Stimulated activated CD8-positive, alpha-beta memory T cell treated with anti-CD3 and anti-CD28 coated beads, Interleukin-15, amount 100 ng/mL, for 24 hours (primary cell): ENCODE measurements at places on chromosomes 4 and X.
A peak's percentile ranks its signal among the peaks of the same experiment; 100 is the strongest.

DNA sequence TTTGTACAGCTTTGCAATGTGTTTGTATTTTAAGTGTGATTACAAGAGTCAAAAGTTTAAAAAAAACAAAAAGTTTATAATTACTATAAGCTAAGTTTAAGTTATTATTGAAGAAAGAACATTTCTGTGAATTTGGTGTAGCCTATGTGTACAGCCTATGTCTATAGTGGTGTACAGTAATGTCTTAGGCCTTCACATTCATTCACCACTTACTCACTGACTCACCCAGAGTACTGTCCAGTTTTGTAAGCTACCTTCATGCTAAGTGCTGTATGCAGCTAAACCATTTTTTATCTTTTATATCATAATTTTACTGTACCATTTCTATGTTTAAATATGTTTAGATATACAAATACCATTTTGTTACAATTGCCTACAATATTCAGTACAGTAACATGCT, 182.3 kb downstream of the RPA4 start:
- DNase-seq, result no peak

DNA sequence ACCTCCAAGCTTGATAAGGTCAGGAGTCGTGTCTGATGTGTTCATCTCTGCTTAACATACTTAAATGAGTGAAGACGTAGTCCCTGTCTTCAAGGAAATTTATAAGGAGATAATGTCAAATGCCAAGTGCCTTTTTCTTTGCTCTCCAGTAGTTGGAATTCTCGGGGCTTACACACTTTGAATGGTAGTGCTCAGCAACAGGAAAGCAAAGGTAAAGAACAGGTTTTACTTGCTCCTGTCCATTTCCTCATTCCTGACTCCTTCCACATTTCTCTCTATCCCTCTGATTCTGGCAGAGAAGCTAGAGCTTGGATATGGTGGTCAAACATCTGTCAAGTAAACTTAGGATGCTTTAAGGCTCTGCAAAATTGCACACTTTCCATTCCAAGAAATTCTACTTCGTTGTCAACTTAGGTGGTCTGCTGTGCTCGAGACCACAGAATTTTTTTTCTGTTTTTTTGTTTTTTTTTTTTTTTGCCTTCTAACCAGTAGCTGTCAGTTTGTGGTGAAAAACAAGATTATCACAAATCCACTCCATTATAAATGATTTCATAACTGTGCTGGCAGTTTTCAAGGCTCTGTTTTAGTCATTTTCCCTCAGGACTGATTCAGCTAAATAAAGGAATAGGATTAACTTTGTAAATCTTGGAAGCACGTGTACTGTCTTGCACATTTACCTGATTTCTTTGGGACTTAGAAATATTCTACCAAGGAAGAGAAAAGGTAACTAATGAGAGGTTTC, 180.8 kb upstream of the ANXA3 start:
- DNase-seq, result no peak

- DNase-seq, result no peak
Measured at GRCh38 chr4:142563682-142564291, 282.3 kb downstream of the INPP4B start.

DNA sequence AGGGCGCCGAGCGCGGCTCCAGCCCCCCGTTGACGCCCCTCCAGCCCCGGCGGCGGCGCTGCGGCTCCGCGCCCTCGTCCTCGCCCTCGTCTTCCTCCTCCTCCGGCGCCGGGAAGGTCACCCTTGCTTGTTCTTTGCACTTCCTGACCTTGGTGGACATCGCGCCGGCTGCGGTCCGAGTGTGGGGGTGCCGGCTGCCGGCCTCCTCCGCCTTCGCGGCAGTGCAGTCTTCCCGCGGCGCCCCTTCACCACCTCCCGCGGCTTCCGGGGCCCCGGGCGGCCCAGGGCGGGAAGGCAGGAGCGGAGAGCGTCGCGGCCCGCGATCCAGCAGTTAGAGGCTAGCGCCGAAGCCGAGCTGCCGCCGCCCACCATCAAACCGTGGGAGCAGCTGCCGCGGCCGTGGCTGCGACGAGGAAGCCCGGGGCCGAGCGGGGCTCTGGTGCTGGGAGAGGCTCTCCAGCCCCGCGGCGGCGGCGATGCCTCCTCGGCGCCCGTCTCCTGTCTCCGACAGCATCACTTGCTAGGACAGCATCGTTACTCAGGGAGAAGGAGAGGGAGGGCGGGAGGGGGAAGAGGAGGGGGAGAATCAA, at the start of gene TRPC3:
Gene TRPC3, minus strand, starts transcription at position 540 of the 590 bp plus-strand sequence. Its CDS starts 380 bp downstream, at position 160.
- DNase-seq, result peak; percentile 7

DNA sequence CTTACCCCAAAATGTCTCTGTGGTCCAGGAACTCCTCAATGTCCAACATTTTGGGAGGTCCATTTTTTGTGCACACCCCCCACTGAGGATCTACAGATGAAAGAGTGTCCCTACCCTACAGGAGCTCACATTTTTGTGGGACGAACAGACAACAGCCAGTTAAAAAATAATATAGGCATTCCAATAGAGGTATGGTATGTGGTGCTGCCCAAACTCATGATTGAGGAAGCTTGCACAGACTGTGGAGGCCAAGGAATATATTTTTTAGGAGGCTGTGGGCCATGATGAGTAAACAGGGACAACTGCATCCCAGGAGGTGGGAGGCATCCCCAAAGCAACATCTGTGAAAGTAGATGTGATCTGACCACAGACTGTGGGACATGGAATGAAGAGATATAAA, 181.0 kb upstream of the HCCS start:
- no peak for DNase-seq

GRCh38 chrX:100606753-100607152, 22.0 kb downstream of the TNMD start:
- DNase-seq, result no peak

- DNase-seq, result no peak
Measured at GRCh38 chr4:83599183-83599582, 63.3 kb downstream of the GPAT3 start.

DNA sequence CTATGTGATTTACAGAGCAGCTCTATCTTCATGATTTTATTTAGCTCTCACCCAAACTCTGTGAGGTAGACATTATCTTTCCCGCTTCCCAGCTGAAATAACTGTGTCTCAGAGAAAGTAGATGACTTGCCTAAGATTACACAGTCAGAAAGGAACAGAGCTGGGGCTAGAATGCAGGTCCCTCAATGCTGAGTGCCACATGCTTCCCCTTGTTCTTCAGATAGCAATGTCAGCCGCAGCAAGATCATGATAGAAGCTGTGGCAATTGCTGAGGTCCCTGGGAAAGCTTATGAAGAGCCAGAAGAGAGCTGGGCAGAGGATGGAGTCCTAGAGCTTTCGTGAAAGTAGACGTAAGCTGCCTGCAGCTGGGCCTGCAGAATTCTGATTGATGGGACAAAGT, 11.1 kb upstream of the GABRE start:
- no peak for DNase-seq

GRCh38 chr4:36189511-36190226, 54.6 kb downstream of the ARAP2 start:
- no peak for DNase-seq

- DNase-seq, result no peak
Measured at GRCh38 chrX:18725310-18725943, 18.0 kb downstream of the PPEF1 start.

DNA sequence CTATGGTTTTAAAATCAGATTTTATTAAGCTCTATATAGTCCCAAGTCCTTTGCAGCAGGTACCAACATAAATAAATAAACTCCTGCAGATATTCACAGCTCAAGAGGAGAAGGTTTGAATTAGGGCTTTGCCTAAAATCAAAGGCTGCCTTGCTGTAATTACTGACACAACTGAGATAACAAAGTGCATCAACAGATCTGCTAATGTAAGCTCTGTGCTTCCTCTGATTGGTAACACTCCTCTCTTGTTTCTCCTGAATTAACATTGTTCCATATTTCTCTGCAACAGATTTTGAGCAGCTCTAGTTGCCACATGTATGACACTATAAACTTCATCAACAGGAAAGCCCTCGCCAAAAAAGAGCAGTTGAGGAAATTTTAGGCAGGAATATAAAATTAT, 193.6 kb downstream of the SLC39A8 start:
- DNase-seq, result no peak

GRCh38 chr4:168708108-168708507, 211.3 kb downstream of the PALLD start:
- DNase-seq, result no peak

GRCh38 chrX:113389846-113390245, 549.2 kb upstream of the AMOT start:
- DNase-seq, result no peak

DNA sequence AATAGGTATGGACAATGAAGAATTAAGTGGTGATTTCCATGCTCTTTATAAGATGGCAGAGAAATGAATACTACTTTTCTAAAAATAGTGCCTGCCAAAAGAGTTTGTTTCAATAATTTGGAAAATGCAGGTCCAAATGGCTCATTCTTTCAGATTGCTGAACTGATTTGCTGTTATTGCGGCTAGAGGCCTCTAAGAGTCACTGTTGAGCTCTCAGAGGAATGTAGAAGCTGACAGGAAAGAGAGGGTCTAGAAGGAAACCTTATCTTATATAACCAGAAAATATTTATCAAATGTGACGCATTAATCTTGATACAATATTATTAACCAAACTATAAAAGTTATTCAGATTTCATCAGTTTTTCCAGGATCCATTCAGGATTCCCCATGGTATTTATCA, 65.7 kb upstream of the PAGE1 start:
- DNase-seq, result no peak

DNA sequence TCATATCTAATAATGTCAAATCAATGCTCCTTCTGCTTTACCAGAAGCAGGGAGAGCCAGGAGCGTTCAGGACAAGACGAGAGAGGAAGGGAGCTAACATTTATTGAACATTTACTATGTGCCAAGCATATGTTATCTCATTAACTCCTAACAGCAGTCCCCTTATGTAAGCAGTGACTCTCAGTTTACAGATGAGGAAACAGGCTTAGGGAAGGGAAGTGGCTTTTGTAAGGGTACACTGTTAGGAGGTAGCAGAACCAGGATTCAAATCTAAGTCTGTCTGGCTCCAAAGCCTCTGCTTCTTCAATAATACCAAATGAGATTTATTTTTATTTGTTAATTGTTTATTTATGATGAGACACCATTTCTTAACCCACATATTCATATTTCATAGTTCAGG, 2.6 kb upstream of the STARD8 start:
- no peak for DNase-seq

DNA sequence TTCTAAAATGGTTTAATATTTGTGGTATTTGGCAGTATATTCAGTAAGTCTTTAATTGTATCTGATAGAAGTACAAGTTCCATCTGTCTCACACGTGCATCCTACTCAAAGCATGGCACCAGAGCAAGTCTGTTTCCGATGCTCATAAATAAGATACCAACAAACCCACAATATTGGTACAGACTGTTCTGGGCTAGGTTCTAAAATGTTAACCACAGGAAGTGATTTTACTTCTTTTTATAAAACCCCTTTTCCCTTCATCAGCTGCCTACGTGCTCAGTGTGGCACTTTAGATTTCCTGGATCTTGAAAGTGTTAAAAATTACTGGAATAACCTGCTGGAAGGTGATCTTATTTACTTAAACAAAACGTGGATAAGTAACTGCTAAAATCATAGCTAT, 165.1 kb downstream of the CFAP299 start:
- DNase-seq, result no peak

GRCh38 chrX:41596596-41596995, 92.2 kb upstream of the GPR34 start:
- no peak for DNase-seq

GRCh38 chr4:74545448-74545847, 100.5 kb downstream of the AREG start:
- no peak for DNase-seq

DNA sequence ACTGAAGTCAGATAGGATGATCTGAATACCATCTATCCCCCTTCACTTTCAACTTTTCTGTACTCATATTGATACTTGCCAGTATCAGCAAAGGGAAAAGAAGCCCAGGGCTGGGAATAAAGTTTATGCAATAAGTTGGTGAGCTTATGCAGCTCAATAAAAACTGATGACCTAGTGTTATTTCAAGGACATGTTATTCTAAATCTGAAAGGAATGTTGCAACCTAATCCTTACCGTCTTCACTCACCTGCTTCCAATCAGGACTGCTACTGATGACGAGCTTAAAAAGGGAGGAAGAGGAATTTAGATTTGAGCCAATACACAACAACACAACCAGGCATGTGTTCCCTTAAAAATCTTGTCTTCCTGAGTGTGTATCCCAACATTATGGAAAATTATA, 419.9 kb downstream of the SPRY1 start:
- DNase-seq, result no peak
